ENCODE measurements at places on chromosomes 1 and 21. TPM values are rescaled to one million over a fixed set of nuclear protein-coding genes. Genes with fewer than 3 reads are reported as not detected.

SELL gene
- 1.3 TPM for polyA plus RNA-seq

UBL4B gene
- not detected for polyA plus RNA-seq

LRRC7 gene
- not detected for polyA plus RNA-seq

LRRC3 gene
- not detected for polyA plus RNA-seq

INTS7 gene
- 19.2 TPM for polyA plus RNA-seq

CD1B gene
- not detected for polyA plus RNA-seq

KIF17 gene
- polyA plus RNA-seq, result 3.7 TPM

CORT gene
- 1.3 TPM for polyA plus RNA-seq

FLG2 gene
- 0.03 TPM for polyA plus RNA-seq

HTR6 gene
- not detected for polyA plus RNA-seq

MMEL1 gene
- polyA plus RNA-seq, result 0.55 TPM

ATP1A4 gene
- 1.3 TPM for polyA plus RNA-seq

RHCE gene
- 1.0 TPM for polyA plus RNA-seq

NECTIN4 gene
- not detected for polyA plus RNA-seq

LCE2B gene
- not detected for polyA plus RNA-seq

CFHR2 gene
- polyA plus RNA-seq, result not detected

SEMA4A gene
- 2.3 TPM for polyA plus RNA-seq

FCRL5 gene
- 0.05 TPM for polyA plus RNA-seq

MSH4 gene
- 1.1 TPM for polyA plus RNA-seq

TSSK3 gene
- polyA plus RNA-seq, result 1.5 TPM

BATF3 gene
- polyA plus RNA-seq, result 2.1 TPM

SMPDL3B gene
- polyA plus RNA-seq, result 0.09 TPM

GJA8 gene
- not detected for polyA plus RNA-seq

FMN2 gene
- polyA plus RNA-seq, result not detected

S100A2 gene
- polyA plus RNA-seq, result not detected

GCSAML gene
- not detected for polyA plus RNA-seq

DCLRE1B gene
- 4.3 TPM for polyA plus RNA-seq

CYP4X1 gene
- polyA plus RNA-seq, result 5.3 TPM

SELE gene
- 3.8 TPM for polyA plus RNA-seq

OVAAL gene
- polyA plus RNA-seq, result 0.16 TPM

FAM78B gene
- polyA plus RNA-seq, result 2.2 TPM

UMODL1 gene
- polyA plus RNA-seq, result not detected

RPE65 gene
- 0.07 TPM for polyA plus RNA-seq

OLFM3 gene
- 0.81 TPM for polyA plus RNA-seq

SHISAL2A gene
- 5.4 TPM for polyA plus RNA-seq

NMNAT1 gene
- 12.3 TPM for polyA plus RNA-seq

PODN gene
- polyA plus RNA-seq, result 10.2 TPM

SH3BGRL3 gene
- polyA plus RNA-seq, result 44.0 TPM

GBP4 gene
- 3.3 TPM for polyA plus RNA-seq

LCE3D gene
- polyA plus RNA-seq, result not detected

GSTM5 gene
- polyA plus RNA-seq, result 25.2 TPM

DTL gene
- 21.3 TPM for polyA plus RNA-seq

NID1 gene
- 314 TPM for polyA plus RNA-seq

PLEKHN1 gene
- polyA plus RNA-seq, result not detected

GPR3 gene
- polyA plus RNA-seq, result 0.62 TPM

FCRL2 gene
- polyA plus RNA-seq, result not detected

ST6GALNAC5 gene
- 3.3 TPM for polyA plus RNA-seq

FCRL6 gene
- 0.11 TPM for polyA plus RNA-seq

PCAT6 gene
- 3.1 TPM for polyA plus RNA-seq

CSF3R gene
- 3.7 TPM for polyA plus RNA-seq

WNT4 gene
- polyA plus RNA-seq, result 2.3 TPM

F5 gene
- polyA plus RNA-seq, result 2.0 TPM

TENT5C gene
- polyA plus RNA-seq, result not detected
